ENCODE measurements at places on chromosomes 7 and 10.

DNA sequence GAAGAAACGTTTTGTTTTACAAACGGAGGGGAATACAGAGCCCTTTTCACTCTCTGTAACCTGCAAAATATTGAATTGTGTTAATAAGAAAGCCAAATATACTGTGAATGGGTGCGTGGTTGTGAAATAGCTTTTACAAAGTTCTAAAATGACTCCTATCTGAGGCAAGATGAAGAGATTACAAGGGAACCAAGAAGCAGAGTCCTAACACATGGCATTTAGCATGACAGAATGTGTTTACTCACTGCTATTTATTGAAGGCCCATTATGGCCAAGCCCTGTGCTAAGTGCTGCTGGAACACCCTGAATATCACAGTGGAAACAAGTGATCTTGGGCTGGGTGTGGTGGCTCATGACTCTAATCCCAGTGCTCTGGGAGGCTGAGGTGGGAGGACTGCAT lies 12.9 kb downstream of the JCAD start:
- DNase-seq = no peak

DNA sequence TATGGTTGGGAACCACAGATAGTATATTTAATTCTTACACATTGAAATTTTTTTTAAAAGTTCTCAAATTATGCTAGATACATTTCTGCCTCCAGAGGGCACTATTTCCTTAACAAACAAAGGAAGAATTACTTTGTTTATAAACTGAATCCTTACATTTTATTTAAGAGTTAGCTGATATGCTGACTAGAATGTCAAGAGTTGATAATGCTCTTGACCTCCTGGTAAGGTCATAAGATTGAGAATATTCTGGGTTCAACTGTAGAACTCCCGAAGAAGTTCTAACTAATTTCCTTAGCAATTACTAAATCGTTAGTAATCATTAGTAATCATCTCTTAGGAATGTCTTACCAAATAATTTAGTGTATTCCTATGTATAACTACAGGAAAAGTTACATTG lies 95.3 kb upstream of the CYP26C1 start:
- DNase-seq = peak; percentile 78

- DNase-seq = peak; percentile 90
Observed at GRCh38 chr10:97543025-97543546, 29.5 kb upstream of the ANKRD2 start.

- peak; percentile 69 for DNase-seq
Observed at GRCh38 chr10:35058134-35058533, 32.0 kb downstream of the CUL2 start.

- no peak for DNase-seq
Observed at GRCh38 chr7:68348401-68348800, 1249.9 kb upstream of the AUTS2 start.

All from Kasumi-1 (cell line).